ENCODE measurements at places on chromosomes 13 and 19.

GRCh38 chr19:45254044-45254531 lies 3.0 kb downstream of the MARK4 start:
- DNase-seq, result no peak

DNA sequence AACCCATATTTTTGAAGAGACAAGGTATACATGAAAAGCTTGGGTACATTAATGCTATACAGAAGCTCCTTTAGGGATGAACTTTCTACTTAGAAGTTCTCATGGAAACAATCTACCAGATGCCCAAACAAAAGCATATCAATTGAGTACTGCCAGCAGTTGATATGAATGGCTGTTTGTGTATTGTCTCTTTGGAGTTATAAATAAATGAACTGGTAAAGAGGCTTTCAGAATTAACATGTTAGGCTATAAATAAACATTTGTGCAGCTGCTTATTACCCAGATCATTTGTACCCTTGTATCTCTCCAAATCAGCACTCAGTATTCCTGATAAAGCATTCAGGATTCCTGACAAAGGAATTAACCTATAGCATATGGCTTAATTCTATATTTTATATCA lies 418.9 kb downstream of the FGF14 start:
- DNase-seq, result no peak

DNA sequence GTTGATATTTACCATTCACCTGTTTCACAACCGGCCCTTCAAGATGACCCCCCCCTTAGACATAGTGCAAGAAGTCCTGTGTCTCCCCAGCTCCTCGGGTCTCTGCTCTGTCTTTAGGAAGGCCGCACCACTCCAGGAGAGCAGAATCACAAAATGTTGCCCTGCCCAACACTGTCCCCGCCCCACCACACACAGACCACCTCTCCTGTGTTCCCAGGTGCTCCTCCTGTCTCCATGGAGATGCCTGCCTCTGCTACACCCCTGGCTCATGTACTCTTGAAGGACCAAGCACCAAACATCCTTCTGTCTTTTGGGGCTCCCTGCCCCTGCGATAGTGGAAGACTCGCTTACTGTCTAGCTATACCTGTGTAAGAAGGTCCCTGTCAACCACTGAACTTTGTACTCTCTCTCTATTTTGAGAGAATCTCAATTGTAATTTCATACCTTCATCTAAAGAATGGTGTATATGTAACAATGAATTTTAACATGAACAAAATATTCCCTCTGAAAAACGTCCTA lies 9.6 kb upstream of the TNFRSF19 start:
- no peak for DNase-seq

- DNase-seq, result no peak
Measured at GRCh38 chr13:31276421-31276820, 76.6 kb downstream of the B3GLCT start.

DNA sequence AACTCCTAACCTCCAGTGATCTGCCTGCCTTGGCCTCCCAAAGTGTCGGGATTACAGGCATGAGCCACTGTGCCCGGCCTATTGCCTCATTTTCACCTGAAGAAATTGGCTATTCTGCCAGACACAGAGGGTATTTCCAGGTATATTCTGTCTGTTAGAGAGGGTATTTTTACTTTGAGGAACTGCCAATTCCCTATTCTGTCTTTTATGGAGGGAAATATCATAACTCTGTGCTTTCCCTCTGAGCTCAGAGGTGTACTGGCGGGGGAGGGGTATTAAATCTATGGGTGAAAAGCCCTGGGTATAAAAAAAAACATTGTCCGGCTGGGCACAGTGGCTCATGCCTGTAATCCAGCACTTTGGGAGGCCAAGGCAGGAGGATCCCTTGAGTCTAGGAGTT lies 24.8 kb downstream of the TSKS start:
- no peak for DNase-seq

GRCh38 chr13:97914540-97914939 lies 38.9 kb upstream of the IPO5 start:
- no peak for DNase-seq

DNA sequence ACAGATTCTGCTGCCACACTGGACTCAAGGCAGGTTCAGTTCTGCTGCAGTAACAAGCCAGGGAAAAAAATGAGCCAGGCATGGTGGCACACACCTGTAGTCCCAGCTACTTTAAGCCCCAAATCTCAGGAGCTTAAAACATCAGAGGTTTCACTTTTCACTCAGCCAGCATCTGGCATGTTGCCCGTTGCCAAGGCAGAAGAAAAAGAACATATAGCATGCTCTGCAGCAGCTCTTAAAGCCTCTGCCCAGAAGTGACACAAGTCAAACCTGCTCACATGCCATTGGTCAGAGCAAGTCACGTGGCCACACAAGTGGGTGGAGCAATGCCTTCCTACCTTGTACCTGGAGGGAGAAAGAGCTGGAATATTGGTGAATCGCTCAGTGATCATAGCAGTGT lies 14.7 kb upstream of the ADGRE5 start:
- no peak for DNase-seq

GRCh38 chr13:33125821-33126570 lies 109.8 kb downstream of the KL start:
- no peak for DNase-seq

DNA sequence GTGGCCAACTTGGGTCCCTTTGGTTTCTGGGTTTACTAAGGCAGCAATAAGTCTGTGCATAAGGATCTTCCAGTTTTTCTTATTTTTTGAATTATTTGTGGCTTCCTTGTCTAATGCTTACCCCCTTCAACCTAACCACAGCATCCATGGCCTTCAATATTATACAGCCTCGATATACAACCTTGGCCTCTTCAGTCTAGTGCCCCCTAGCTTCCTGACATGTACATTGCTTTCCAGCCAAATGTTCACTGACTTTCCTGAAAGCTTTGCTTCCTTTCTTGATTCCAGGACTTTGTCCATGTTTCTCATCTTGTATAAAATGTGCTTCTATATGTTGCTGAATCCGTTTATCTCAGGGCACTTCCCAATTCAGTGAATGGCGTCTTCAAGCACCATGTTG lies 310.1 kb downstream of the OLFM4 start:
- DNase-seq, result no peak

DNA sequence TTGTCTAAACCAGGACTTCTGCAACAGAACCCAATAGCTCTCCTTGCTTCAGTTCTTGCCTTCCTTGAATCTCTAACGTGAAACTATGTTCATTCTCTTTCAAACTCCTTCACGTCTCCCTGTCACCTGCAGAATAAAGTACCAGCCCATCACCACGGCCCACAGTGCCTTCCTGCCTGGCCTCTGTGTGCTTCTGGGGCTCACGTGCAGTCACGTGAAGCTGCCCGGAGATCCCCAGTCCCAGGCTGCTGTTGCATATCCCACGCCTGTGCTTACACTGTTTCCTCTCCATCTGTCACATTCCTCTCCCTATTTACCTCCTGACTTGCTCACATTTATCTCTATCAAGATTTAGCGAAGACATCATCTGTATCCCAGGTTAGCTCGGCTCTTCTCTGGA lies 102.8 kb downstream of the STARD13 start:
- DNase-seq, result no peak

DNA sequence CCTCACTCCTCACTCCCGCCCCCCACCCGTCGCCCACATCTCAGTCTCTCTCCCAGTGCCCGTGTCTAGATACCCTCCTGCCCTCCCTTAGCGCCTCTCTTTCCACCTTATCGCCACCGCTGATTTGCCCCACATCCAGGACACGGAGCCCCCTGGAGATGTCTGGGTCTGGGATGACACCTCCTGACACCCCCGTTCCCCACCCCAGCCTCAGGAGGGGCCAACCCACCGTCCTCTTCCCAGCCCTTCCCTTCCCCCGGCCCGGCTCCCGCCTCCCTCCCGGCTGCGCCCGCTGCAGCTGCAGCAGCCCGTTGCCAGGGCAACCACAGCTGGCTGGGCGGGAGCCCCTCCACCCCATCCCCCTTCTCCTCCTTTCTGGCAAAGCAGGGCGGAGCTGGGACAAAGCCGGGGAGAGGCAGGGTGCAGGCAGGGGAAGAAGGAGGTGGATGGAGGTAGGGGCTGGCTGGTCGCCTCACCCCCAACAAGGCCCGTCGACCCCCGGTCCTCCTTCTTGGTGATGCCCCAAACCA lies 13.5 kb downstream of the DPF1 start:
- no peak for DNase-seq

DNA sequence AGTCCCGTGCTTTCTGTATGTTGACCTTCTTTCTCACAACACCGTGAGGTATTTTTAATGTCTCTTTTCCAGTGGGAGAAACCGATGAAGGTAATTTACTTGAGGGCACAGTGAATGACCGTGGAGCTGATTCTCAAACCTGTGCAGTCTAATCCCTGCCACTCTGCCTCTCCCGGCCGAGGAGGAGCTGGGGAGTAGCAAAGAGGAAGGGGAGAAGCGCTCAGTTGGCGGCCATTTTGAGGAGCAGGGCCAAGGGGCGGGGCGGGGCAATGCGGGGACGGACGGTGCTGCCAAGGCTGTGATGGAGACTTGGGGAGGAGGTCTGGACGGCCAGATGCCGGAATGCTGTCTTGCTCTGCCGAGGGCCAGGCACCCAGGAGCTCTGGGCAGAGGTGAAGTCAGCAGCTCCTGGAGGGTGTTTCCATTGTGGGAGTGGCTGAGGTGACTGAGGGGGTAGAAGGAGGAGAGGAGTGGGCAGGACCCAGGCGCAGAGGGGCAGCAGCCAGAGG lies 12.4 kb upstream of the RANBP3 start:
- DNase-seq, result no peak

GRCh38 chr13:72782717-72783116 lies 784 bp downstream of the PIBF1 start:
- no peak for DNase-seq

DNA sequence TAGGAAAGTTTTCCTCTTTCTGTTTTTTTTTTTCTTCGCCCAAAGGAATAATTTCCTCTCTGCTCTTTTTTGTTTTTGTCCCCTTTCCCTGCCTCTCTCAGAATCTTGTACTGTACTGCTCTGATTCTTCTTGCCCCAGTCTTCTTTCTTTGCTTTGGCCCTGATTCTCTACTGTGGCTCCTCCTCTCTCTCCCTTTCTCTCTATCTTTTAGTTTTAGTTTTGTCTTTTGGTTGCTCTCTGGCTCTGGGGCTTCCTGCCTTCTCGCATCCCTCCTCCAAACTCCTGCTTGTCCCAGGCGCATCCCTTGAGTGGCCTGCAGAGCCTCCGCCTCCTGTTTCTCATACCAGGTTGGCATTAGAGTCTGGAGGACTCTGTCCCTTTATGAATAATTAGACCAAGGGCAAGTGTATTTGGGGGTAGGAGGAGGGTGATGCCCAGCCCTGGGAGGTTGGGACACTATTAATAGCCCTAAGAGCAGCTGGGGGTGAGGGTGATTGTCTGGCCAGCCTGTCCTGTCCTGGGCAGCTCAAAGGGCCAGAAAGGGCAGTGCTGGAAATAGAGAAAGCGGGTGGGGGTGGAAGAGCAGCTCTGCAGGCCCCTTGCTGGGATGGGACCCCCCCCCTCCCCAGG lies 39.1 kb downstream of the LYL1 start:
- DNase-seq, result no peak

- no peak for DNase-seq
Measured at GRCh38 chr13:22801402-22802003, 379.3 kb upstream of the SGCG start.

GRCh38 chr13:112172641-112173251 lies 105.8 kb downstream of the SOX1 start:
- no peak for DNase-seq

DNA sequence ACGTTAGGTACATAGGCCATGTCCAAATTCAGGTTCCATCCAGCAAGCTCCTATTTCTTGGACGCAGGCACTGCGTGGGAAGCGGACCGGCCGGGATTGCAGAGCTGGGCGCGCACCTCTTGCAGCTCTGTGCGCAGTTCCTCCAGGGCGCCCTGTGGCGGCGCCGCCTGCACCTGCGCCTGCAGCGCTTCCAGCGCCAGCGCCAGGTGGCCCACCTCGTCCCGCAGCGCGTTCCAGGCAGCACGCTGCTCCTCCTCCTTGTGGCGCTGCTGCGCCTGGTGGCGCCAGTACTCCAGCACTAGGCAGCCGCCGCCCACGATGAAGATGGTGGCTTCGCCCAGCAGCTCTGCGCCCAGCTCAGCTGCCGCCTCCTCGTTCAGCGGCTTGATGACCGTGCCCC lies 31.1 kb downstream of the OPA3 start:
- no peak for DNase-seq

GRCh38 chr19:56333506-56333905 lies 18.9 kb upstream of the ZSCAN5A start:
- no peak for DNase-seq

- DNase-seq, result no peak
Measured at GRCh38 chr19:4456476-4456842, 1.1 kb downstream of the UBXN6 start.

Data from stimulated activated CD8-positive, alpha-beta memory T cell treated with anti-CD3 and anti-CD28 coated beads, Interleukin-7, amount 100 ng/mL, for 24 hours (primary cell).